ENCODE measurements at places on chromosomes 11 and 22.

DNA sequence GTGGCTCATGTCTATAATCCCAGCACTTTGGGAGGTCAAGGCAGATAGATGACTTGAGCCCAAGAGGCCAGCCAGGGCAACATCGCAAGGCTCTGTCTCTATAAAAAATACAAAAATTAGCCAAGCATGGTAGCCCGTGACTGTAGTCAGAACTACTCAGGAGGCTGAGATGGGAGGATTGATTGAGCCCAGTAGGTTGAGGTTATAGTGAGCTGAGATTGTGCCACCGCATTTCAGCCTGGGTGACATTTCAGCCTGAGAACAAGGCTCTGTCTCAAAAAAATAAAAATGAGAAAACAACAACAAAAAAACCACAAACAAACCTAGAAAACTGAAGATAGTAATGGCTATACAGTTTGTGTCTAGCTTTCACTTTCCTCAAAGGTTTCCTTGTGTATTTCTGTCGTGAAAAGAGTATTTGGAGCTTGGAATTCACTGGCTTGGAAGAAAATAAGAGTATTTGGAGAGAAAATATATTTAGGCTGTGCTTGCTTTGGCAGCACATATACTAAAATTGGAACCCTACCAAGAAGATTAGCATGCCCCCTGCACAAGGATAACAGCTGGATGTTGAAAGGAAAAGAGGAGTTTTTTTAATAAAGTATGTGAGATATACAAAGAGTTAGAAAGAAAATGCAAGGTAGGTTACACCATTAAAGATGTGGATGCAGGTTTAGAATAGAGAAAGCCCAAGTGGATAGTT, 3.9 kb upstream of the BIRC3 start:
- DNase-seq: no peak

- DNase-seq: no peak
These were observed 25.2 kb downstream of the NRXN2 start for GRCh38 chr11:64697663-64698375.

DNA sequence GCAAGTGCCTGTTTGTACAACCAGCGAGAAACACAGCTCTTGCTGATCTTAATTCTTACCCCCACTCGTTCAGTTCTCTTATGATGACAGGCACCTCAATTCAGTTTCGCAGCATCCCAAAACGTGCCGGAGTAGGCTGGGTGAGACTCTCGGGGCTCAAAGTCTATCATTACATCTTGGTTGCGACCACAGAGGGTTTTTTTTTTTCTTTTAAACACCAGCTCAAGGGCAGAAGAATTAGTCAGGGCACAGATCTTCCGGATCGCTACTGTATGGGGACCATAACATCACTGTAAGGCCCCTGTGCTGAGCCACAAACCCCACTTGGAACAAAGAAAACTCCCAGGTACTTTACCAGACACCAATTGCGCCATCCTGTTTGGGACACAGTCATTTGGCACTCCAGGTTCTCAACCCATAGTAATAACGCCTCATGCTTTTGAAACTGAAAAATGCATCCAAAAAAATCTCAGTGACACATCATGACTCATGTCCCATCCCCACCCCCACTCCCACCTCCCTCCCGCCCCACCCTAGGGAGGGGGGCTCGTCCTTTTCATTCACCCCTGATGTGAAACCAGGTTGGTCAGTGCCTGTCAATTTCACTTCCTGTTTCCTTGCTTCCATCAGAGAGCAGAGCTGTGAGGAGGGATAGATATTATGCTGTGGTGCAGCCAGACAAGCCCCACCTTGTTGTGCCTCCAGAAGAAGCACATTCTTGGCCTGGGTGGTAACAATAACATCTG, 41.0 kb upstream of the CD5 start:
- peak; percentile 74 for DNase-seq

GRCh38 chr11:95920460-95921105, 3.3 kb downstream of the MTMR2 start:
- DNase-seq: no peak

DNA sequence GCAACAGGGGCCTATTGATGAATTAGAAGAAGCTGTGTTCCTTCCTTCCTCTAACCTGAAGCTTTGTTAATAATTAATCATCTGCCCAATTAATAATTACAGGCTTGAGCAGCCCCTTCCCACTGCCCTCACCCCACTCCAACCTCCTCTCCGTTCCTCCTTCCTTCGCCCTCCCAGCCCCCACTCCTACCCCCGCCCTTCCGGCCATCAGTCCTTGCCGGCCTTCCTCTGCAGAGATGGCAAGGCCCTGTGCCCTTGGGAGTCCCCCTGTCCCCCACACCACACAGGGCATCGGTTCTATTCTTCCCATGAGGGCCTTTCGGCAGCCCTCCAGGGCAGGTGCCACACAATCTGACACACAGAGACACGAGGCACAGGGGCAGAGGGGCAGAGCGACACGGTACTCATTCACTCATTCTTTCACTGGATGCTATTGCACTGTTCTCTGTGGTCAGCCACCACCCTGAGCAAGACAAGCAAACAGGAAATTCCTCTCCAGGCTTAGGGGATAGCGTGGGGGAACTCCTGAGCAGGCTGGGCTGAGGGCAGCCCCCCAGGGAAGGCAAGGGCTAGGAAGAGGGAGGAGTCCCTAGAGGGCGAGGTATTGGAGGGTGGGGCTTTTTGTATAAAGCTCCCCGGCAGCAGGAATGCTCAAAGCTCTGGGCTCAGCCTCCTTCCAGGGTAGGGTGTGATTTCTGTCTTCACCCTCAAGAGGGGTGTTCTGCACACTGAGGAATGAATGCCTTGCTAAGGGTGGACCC, 14.7 kb downstream of the MGAT3 start:
- DNase-seq: no peak

GRCh38 chr11:122082205-122082604, 33.8 kb downstream of the BLID start:
- DNase-seq: no peak

DNA sequence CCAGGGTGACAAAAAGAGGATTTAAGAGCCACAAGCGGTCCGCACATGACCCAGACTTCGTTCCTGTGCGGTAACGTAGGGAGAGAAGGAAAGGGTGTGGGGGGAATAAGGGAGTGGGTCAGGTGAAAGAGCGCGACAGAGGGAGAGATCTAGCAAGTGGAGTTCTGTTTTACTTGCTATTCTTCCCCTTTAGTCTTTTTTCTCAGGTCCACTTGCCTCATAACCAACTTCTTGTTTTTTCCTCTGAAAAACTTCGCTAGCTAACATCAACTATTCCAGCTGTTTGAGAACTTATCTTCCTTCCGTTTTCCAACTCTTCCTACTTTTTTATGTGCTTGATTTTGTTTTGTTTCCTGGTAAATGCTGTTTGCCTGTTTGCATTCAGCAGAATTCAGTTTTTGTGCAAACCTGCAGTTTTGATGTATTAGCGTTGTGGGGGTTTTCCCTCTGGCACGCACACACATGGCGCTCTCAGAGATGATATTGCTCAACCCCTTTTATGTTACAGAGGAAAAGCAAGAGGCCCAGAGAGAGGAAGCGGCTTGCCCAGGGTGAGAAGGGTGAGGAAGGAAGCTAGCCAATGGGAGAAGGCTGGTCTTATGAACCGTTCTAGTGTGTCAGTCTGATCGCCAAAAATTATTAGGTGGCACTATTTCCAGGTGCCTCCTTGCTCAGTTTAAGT, 592 bp upstream of the CTSC start:
- peak; percentile 44 for DNase-seq

- no peak for DNase-seq
These were observed 494.4 kb upstream of the B3GAT1 start for GRCh38 chr11:134906356-134906955.

GRCh38 chr11:111766834-111767142, 599 bp upstream of the PPP2R1B start:
- no peak for DNase-seq

- DNase-seq: no peak
These were observed 109.7 kb upstream of the USP47 start for GRCh38 chr11:11732116-11732515.

DNA sequence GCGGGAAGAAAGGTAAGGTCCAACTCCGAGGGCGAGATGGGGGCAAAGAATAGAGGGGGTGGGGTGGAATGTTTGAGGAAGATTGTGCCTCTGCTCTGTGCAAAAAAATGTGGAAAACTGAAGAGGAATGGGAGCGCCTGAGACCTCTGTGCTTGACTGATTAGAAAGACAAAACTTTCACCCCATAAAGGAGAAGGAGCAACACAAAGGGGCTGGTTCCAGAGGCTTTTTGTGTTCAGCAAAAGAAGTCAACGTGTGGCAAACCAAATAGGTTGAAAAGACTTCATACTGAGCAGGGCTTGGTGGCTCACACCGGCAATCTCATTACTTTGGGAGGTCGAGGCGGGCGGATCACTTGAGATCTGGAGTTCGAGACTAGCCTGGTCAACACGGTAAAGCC, 50.8 kb downstream of the GRAMD1B start:
- DNase-seq: no peak

DNA sequence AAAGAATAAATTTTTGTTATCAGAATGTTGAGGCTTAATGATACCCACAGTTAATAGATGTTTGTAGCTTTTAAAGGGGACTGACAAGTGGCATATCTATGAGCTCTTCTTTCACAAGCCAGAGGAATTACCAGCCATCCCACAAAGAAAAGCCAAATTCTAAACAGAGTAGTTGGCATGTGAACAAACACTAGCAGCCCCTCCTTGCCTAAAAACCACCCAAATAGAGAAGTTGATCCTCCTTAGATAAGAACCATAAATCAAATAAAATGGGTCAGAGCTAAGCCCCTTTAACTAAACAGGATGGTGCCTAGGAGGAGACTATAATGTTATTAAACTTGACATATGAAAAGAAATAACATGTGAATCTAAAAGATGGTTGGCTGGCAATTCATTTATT, 11.4 kb downstream of the LPXN start:
- no peak for DNase-seq

DNA sequence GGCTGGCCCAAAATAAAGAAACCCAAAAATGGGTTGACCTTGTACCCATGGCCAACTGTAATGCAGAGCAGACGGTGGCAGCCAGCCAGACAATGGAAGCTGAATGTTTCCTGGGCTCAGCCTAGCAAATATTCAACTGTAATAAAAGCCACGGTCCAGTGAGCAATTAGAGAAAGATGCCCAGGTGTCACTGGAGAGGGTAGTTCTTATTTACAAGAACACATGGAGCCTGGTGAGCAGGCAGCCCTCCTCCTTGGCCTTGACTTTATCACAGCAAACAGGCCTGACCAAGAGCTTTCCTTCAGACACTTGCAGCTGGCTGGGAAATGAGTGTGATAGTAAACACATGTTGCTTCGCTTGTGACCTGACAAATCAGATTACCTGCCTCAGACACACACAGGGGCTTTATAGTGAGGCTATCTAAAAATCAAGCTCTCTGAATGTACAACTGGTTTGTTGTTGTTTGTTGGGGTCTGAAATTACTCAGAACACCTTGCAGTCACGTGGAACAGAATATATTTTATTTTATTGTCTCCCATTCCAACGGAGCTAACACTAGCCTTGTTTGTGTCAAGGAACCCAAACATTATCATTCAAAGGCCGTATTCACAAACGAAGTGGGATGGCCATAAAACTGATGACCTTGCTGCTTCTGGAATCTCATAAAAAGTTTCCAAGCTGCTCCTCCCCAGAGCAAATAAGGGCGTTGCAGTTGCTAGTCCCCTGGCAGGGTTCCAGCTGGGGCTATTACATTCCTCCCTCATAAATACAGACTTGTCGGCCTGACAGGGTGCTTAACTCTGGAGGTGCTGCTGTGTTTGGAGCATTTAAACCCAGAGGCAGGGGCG, 161.1 kb downstream of the BBOX1 start:
- DNase-seq: no peak

Measured in activated CD4-positive, alpha-beta T cell treated with anti-CD3 and anti-CD28 coated beads for 4 hours (primary cell).